ENCODE measurements at places on chromosomes 11 and 22.

- DNase-seq: no peak
Observed at GRCh38 chr11:8375460-8375859, 111.8 kb upstream of the LMO1 start.

DNA sequence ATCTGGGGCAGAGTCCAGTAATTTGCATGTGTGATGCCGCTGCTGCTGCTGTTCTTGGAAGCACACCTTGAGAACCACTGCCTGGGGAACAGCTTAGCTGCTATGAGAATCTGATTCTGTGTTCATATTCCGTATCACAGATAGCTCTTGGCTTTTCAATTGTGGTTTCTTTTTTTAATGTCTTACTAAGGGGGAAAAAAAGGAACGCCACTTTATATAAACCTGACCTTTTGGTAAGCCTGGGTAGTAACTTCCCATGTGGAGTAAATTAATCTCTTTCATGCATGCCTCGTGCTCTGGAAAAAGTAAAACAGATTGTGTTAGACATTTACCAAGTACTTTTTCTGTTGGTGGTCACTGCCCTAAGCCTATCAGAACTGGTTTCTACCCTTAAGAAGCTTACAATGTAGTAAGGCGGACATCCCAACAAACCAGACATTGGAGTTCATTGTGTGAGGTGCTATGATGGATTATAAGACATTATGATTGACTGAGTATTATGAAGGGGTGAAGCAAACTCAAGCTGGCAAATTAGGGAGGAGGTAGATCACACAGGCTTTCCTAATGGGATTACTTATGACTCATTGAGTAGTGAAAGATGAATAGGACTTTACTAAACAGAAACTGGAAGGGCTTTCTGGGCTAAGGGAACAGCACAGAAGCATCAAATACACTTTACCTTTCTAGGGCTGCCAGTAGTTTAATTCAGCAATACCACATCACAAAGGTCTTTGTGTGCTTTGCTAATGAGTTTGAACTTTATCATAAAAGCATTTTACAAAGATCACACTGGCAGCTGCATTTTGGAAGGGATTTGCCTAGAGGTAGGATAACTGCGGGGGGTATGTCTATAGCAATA, 64.7 kb downstream of the MAML2 start:
- DNase-seq: no peak

DNA sequence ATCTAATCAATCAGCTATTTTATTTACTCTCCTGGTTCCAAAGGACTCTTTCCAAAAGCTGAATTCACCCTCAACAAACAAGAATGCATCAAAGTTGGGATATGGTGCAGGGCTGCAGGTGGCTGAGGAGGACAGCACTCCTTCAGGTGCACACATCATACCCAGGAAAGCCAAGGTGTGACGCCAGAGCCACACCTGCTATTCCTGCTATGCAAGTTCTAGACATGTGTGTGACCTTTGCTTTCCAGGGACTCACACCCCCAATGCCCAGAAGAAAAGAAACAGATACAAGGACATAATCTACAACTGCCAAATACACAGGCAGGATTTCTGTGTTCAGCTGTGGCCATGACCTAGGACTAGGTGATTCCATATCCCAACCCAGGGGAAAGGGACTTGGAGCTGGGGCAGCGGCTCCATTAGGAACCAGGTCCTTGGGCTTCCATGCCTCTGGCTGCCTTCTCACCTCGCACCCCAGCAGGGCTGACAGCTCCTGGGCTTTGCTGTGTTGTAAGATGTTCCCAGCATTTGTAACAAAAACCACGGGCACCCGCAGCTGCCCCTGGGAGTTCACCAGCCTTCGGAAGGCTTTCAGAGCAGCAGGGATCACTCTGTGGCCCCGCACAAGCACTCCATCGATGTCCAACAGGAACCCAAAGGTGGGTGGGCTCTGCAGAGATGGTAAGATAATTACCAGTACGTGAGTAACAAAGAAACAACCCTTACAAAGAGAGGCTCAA, 9.8 kb downstream of the HDHD5 start:
- DNase-seq: no peak

DNA sequence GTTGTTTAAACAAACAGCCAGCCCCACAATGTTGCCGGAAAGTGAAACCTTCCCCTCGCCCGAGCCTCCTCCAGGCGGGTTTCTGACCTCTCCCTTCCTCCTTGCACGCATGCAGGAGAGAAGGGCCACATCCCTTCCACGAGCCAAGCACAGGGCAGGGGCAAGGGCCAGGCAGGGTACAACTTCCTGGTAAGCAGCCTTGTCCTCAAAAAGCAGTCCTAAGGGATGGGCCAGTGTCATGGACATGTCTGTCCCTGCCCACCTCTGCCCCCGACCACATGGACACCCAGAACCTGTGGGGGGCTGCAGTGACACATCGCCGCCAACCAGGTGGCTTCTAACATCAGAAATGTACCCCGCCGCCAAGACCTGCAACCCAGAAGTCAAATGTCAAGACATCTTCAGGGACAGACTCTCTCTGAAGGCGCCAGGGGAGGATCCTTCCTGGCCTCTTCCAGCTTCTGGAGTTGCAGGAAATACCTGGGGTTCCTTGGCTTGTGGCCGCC, 145.3 kb downstream of the CRYBB2 start:
- no peak for DNase-seq

- no peak for DNase-seq
Observed at GRCh38 chr11:61602775-61603569, 22.1 kb upstream of the SYT7 start.

GRCh38 chr11:33515347-33515746, 185.3 kb downstream of the C11orf91 start:
- no peak for DNase-seq

DNA sequence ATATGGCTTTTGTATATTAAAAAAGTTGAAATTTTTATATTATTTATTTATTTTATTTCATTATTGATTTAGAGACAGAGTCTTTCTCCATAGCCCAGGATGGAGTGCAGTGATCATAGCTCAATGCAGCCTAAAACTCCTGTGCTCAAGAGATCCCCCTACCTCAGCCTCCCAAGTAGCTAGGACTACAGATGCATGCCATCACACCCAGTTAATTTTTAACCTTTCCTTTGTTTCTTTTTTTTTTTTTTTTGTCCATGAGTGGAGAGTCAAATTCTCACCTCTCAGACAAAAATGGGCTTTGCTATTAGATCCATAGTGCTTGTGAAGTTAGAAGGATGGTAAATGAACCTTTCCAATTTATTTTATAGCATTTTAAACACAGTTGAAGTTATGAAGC, 182.5 kb downstream of the SOX6 start:
- DNase-seq: no peak

- DNase-seq: no peak
Observed at GRCh38 chr11:123562829-123563228, 91.6 kb downstream of the SCN3B start.

- no peak for DNase-seq
Observed at GRCh38 chr11:3046190-3046589, 11.0 kb downstream of the CARS1 start.

DNA sequence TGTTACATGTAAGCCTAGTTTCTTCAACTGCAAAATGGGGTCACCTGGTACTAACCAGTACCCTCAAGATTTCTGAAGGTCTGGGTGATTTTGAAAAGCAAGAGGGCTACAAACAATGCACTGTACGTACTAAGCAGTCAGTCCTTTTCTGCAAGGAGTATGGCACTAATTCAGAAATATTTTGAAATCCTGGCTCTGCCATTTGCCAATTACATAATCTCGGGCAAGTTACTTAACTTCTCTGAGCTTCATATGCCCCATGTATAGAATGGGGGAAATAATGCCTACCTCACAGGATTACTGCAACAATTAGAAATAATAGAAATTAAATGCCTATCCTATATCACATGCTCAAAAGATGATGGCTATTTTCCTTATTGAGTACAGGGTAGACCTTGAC, 60.7 kb upstream of the CCDC89 start:
- no peak for DNase-seq

GRCh38 chr11:120615391-120615790, 103.8 kb downstream of the GRIK4 start:
- DNase-seq: no peak

GRCh38 chr11:3195251-3196160, 23.1 kb downstream of the MRGPRG start:
- DNase-seq: no peak

DNA sequence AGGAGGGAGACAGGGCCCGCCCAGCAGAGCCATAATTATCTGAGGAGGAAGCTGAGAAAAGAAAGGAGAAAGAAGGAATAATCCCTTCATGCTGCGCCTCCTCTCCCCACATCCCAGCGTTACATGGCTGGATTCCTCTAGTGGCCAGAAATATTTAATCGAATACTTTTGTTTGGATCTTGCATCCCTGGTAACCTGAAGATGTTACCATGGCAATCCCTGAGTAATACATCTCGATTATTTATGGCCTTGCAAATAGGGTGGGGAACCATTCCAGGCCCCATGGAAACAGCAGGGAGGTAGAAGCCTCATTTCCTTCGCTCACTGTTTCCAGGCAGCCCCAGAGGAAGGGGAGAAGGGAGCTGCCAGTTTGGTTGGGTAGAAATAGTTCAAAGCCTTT, 357.7 kb downstream of the BUD13 start:
- DNase-seq: no peak

- no peak for DNase-seq
Observed at GRCh38 chr11:86990515-86990914, 35.3 kb upstream of the FZD4 start.

- no peak for DNase-seq
Observed at GRCh38 chr11:2129699-2130366, 9.4 kb downstream of the IGF2 start.

- DNase-seq: no peak
Observed at GRCh38 chr22:36351921-36352802, 35.6 kb downstream of the MYH9 start.

- no peak for DNase-seq
Observed at GRCh38 chr11:16921019-16921418, 93.2 kb downstream of the PLEKHA7 start.

DNA sequence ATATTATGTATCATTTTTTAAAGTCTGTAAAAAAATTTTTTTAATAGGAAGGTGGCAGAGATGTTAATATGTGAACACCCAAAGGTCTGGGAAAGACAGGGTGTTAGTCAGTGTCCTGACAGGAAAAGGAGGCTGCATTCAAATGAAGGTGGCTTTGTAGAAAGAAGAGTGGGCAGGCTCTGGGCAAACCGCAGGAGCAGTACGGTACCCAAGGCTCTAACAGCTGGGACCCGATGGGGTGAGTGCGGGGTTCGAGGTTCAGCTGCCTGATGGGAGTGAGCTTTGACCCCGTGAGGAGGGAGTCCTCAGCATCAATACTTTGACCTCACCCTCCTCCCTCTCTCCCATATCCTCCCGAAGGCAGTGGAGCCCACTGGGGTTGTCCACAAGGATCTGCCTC, 142.5 kb downstream of the C11orf91 start:
- DNase-seq: no peak

GRCh38 chr11:128568166-128568778, 19.1 kb downstream of the ETS1 start:
- no peak for DNase-seq

DNA sequence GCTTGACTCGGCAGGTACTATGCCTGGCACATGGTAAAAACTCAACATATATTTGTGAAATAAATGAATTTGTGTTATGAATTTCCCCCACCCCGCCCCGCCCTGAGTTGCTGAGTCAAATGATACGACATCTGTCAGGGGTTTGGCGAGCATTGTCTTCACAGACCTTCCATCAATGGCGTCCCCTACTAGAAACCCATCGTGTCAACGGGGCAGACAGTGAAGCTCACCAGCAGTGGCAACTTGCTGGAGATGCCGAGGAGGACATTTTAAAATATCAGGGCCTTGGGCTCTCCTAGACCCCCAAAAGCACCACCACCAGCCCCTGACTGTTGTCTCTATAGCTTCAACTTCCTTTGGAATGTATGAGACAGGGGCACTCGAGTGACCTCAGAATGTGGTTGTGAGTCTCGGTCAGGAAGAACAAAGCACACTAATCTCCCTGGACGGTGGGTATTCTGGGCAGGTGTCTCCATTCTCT, 761 bp upstream of the NXF1 start:
- no peak for DNase-seq

GRCh38 chr22:19599626-19600243, 75.5 kb upstream of the CLDN5 start:
- DNase-seq: no peak

DNA sequence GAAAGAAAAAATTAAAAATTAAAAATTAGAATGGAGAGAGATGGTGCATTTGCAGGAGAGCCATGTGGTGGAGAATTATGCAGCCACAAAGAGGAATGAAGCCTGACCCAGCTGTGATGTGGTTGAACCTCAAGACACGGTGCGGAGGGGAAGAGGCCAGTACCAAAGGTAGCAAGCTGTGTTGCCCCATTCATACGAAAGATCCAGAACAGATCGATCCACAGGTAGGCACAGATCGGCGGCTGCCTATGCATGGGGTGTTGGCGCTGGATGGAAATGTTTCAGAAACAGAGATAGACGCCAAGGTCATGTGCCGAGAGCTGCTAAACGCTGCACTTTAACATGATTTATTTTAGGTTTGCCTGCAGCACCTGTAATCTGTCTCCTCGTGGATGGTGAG, 992.3 kb downstream of the BRD1 start:
- DNase-seq: no peak

DNA sequence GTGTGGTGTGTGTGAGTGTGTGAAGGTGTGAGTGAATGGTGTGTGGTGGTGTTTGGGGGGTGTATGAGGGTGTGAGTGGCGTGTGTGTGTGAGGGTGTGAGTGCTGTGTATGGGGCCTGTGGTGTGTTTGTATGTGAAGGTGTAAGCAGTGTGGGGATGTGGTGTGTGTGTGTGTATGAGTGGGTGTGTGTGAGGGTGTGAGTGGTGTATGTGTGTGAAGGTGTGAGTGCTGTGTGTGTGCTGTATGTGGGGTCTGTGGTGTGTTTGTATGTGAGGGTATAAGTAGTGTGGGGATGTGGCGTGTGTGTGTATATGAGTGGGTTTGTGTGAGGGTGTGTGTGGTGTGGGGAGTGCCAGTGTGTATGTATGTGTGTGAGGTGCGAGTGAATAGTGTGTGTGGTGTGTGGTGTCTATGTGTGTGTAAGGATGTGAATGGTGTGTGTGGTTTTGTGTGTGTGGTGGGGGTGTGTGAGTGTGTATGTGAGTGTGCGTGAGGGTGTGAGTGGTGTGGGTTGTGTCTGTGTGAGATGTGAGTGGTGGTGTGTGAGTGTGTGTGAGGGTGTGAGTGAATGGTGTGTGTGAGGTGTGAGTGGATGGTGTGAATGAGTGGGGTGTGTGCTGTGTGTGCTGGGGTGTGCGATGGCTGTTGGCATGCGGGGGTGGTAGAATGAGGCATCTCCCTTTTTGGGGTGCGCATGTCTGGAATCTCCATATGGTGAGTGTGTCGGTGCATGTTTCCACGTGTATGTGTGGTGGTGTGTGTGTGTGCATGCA, 22.5 kb upstream of the SHISAL1 start:
- DNase-seq: no peak

DNA sequence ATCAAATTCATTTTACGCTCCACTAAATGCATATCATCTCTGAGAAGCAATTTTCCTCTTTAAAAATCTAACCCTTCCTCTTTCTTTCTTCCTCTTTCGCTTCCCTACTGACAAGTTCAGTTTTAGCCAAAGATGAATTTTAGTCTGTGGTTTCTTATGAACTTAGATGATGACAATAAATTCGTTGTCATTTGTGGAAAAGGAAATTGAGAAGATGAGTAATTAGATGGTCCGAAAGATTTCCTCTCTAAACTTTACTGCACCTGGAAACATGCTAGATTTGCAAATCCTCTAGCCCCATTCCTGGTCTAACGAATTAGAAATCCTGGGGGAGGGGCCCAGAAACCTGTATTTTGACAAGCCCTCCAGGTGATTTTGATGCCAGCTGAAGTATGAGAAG, 855.4 kb upstream of the CHORDC1 start:
- no peak for DNase-seq
